ENCODE measurements at places on chromosomes 1 and 21. TPM values are rescaled to one million over a fixed set of nuclear protein-coding genes. Genes with fewer than 3 reads are reported as not detected.

The S100A1 gene
- 48.2 TPM for polyA plus RNA-seq

The RNF207 gene
- 19.9 TPM for polyA plus RNA-seq

The S100B gene
- 2.1 TPM for polyA plus RNA-seq

DNA sequence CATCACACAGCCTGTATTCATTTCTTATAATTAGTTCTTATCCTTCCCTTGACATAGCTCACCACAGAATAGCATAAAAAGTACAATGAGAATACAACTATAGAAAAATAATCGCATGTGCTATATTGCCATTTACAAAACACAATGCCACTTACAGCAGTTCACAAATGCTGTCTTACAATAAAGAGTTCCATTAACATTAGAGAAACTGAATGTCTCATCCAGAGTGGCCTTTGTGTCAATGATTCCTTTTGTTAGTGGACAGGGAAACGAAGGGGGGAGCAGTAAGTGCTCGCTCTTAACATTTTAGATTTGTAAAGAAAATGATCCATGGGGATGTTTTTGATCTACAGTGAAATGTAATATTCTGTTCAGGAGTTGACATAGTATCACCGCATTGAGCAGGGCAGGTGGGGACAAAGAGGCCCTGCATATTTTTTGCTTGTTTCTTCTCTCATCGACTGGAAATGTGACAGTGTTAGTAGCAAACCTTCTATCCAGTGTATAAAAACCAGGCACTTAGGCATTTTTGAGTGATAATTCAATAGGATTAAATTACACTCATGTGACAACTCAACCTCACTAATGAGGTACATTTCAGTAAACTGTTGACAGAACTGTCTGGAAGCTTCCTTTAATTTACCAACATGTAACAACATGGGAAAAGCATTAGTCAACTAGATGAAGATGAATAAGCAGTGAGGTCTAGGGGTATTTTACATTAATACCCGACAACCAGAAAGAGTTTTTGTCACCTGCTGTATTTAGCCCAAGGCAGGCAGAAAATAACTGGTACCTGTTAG, 35.6 kb upstream of the RRP15 start:
- no peak for DNase-seq

- no peak for DNase-seq
These were observed 746 bp downstream of the MACF1 start for GRCh38 chr1:39205102-39205780.

DNA sequence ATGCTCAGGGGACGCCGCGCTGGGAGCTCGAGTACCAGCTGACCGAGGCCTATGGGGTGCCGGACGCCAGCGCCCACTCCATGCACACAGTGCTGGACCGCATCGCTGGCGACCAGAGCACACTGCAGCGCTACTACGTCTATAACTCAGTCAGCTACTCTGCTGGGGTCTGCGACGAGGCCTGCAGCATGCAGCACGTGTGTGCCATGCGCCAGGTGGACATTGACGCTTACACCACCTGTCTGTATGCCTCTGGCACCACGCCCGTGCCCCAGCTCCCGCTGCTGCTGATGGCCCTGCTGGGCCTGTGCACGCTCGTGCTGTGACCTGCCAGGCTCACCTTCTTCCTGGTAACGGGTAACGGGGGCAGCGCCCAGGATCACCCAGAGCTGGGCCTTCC, 1.3 kb upstream of the XKR8 start:
- no peak for DNase-seq

DNA sequence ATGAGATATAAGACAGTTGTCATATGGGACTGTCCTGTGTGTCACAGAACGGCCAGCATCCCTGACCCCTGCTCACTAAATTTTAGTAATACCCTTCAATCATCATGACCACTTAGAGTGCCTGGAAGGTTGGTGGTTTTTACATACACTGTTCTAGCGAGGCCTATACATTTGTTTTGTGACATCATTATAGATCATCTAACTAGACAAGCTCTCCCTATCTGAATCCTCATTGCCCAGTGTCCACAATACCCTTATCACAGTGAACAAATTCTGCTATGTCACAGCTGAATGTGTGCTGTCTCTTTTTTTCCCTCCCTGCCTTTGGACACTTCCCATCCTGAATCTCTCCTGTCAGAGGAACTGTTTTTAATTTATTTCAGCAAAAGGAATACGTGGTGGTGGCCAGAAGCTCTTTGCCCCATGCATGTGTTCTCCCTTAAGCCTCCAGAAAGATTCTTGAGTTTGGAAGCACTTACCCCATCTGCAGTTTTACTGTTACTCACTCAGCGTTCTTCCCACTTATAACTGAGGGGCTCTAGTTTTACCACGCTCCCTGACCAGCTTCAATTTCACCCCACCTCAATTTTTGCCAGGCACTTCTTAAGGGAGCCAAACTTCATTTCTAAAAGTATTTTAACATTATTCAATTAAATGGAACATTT, 70.3 kb downstream of the OLFML2B start:
- no peak for DNase-seq

GRCh38 chr1:37724575-37724974, 32.3 kb downstream of the CDCA8 start:
- DNase-seq: no peak

DNA sequence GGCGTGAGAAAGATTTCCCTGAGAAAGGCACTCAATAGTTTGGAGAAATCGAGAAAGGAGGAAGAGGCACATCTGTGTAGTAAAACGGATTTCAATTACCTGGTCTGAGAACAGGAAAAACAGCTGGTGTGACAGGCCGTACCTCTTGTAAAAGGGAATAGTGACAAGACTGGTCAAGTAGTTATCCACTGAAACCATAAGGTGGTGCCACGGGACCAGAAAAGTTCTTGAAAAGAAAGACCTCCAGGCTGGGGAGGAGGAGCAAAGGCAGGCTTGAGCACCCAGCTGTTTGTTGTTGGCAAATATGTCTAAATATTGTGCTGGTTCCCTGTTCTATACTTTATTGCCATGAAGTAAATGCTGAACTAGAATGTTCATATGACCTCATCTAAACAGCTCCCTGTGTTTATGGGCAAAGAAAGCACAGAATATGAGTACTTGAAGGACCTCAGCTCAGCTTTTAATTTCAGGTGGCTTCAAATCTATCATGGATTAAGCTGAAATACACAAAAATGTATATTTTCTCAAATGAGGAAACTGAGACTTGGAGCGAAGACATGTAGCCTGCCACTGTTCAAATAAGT, 4.0 kb downstream of the HAO2 start:
- DNase-seq: peak; percentile 43

DNA sequence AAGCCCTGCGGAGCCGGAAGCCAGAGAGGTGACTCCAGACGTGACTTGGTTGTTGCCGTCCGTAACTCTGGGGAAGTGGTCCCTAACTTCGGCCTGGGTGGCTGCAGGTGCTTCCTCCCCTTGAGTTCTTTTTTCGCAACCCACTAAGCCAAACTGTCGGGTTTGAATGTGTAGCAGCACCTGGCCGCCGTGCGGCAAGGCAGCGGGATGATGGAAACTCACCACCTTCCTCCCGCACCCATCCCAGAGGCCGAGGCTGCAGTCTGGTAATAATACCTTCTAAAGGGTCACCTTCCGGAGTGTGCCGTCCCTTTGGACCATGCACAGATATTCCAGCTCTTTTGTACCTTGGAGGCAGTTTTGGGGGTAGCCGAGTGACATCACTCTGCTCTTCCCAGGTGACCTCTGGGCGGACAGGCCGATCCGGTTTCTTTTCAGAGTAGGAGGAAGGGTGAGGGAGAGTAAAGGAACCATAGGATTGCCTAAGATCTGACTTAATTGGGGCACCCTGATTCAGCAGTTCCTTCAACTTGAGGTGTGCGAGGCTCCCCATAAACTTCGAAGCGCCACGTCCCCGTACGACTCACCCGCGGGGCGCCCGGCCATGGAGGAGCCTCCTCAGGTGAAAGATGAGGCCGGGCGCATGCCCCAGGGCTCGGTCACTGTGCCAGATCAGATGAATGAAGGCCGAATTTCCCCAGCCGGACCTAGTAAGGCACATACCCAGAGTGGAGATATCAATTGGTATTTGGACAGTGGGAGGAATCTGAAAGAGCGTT, 1.0 kb downstream of the KCNK1 start:
- DNase-seq: no peak

DNA sequence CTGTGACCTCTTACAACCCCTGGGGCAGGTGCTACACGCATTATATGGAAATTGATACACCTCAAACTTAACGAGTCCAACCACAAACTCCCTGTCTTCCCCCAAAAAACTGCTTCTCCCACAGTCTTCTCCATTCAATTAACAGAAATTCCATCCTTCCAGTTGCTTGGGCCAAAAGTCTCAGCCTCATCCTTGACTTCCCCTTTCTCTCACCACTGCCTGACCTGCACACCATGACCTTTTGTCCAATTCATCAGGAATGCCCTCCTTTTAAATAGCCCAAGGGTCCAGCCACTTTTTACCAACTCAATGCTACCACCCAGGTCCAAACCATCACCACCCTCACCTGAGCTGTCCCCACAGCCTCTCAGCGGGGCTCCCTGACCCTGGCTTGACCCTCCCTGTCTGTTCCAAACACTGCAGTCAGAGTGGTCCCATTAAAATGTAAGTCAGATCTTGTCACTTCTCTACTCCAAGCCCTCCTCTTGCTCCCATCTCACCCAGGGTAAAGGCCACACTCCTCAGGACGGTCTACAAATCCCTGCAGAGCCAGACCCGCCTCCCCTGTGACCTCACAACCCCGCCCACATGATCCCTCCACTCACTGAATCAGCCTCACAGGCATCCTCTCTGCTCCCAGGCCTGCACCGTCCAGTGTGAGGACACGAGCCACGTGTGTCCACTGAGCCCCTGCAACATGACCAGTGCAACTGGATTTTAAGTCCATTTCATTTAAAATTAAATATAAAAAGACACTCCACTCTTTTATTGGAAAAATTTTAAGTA, 18.5 kb downstream of the KCNN3 start:
- DNase-seq: no peak

All from right renal cortex interstitium (tissue), 3 donors.